ENCODE measurements at places on chromosomes 2 and 18.

- no peak for DNase-seq
These were observed 115.3 kb downstream of the FHOD3 start for GRCh38 chr18:36412778-36413177.

- no peak for DNase-seq
These were observed 3.6 kb upstream of the AQP4 start for GRCh38 chr18:26868968-26869586.

DNA sequence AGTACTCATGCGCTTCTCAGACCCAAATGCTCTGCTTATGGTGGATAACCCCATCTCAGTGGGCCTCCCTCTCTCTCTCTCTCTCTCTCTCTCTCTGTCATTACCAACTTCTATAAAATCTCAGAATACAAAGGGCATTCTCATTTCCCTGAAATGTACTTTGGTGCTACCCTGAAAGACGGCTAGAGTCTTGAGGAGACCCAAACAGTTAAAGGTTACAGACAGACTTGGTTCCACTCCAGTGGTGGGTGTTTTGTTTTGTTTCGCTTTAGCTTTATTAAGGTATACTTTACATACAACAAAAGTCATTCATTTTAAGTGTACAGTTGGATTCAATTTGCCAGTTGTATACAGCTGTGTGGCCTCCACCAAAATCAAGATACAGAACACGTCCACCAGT is 60.9 kb downstream of the BCL11A start:
- no peak for DNase-seq

DNA sequence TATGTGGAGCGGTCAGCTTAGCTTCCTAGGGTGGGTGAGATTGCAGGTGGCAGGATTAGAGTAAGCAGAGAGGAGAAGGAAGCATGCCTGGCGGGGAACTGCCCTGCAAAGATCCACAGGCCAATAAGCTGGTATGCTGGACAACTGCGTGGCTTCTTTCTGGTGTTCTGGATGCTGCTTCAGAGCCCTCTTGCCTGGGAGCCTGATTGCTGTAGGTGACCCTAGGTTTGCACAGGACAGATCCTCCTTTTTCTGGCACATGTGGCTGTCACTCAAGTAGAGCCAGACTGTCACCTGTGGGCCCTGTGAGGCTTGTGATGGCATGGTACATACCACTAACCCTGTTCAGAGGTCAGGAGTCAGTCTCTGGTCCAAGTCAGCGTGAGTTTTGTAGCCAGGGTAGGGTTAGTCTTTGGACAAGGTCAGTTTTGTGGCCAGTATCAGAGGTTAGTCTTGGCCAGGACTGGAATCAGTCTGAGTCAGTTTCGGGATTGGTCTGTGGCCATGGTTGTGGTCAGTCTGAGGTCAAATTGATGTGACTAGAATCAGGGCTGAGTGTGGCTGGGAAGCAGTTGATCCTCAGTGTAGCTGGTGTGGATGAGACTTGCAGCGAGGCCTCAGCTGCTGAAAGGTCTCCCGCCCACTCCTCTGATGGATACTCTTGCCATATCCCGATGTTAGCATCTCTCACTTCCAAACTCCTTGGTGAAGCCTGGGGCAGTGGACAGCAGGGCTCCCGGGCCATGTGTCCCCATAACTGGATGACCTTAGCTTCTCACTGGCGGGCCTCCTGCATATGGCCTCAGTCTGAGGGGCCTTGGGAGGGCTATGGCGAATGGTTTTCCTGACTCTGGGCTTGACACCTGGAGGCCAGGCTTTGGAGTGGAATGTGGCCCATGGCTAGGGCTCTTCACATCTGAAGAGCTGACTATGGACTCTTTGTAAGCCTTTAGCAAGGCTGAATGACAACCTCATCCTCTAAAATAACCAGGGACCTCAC is 260.5 kb downstream of the DYSF start:
- DNase-seq = no peak

- DNase-seq = no peak
These were observed 819.2 kb downstream of the SATB2 start for GRCh38 chr2:198638577-198638976.

DNA sequence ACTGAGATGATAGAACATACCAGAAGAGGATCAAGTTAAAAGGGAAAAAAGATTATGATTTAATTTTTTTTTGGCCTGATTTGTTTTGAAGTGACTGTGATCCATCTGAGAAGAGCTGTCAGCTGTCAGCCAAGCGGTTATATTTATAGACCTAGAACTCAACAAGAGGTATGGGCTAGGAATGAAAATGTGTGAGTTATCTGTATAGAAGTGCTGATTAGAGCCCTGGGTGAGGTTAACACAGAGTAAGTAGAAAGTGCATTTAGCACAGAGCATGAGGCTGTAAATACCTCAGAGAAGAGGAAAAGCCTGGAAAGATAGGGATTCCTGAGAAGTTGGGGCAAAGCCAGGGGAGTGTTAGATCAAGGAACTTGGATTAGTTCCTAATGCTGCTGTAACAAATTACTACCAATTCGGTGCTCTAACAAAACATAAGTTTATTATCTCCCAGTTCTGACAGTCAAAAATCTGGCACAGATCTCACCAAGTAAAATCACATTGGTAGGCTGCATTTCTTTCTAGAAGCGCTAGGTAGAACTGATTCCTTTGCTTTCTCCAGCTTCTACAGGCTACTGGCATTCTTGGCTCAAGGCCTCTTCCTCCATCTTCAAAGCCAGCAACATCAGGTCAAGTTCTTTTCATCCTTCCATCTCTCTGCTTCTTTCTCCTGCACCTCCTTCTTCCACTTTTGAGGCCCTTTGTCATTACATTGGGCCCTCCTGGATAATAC is 197.4 kb upstream of the SPHKAP start:
- no peak for DNase-seq

DNA sequence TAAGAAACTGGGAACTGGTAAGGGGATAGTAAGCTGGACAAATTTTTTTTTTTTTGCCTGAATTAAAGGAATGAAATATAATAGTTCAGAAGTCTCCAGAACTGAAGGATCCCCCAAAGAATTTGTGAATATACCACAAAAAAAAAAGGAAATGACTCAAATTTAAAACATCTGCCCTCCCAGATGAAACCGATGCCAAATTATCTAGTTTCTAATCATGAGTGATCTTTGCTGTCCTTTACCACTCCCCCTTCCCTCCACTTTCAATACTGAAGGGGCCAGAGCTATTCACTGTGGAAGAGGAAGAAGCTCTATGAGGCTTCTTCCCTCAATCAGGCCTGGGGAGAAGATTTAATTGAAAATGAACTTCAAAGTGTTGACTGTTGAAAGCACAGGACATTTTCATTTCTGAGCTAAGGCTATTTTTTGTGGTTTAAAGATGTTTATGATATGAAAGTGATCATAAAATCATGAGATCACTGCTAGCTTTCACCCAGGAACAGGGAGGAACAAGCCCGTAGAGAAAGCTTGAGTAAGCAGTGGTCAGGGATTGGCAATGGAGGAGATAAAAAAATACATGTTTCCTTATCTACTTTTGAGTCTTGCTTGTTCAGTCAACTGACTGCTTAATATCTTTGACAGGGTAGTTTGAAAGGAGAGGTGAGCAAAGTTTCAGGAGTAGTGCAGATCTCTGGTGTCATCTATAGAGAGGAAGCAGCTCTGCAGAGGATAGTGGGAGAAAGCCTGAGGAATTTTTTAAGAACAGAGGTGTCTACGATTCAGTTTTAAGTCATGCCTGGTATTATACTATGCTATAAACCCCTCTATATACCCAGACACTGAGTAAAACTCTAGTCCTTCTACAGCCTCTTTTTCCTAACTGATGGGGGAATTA is 409.5 kb upstream of the FIGN start:
- DNase-seq = no peak

- no peak for DNase-seq
These were observed 164.5 kb downstream of the LPIN1 start for GRCh38 chr2:11910971-11911370.

DNA sequence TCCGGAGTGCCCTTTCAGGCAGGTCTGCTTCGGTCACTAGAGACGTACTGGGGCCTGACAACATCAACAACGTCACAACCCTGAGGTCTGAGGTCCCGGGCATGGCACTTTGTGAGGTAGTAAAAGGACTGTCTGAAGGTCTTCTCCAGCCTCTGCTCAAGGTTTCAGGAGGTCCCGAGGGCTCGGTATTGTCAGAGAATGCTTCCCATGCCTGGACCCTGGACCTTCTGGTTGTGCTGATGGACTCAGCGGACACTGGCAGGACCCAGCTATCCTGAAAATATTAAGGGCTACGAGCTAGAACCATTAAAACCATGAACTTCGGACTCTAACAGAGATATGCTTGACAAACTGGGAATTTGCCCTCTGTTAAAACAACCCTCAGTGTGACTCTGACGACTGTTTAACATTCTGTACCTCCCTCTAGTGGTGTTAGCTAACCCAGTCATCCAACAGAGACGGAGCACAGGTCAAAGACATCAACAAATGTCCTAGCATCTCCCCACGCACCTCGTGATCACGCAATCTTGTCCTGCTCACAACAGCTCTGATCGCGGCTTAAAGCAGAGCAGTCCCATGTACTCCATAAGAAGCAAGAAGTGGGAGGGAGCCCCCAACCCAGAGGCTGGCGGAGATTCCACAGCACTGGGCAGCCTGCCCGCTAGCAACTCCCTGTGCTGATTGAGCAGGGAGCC is 96.5 kb downstream of the CCDC93 start:
- DNase-seq = no peak

DNA sequence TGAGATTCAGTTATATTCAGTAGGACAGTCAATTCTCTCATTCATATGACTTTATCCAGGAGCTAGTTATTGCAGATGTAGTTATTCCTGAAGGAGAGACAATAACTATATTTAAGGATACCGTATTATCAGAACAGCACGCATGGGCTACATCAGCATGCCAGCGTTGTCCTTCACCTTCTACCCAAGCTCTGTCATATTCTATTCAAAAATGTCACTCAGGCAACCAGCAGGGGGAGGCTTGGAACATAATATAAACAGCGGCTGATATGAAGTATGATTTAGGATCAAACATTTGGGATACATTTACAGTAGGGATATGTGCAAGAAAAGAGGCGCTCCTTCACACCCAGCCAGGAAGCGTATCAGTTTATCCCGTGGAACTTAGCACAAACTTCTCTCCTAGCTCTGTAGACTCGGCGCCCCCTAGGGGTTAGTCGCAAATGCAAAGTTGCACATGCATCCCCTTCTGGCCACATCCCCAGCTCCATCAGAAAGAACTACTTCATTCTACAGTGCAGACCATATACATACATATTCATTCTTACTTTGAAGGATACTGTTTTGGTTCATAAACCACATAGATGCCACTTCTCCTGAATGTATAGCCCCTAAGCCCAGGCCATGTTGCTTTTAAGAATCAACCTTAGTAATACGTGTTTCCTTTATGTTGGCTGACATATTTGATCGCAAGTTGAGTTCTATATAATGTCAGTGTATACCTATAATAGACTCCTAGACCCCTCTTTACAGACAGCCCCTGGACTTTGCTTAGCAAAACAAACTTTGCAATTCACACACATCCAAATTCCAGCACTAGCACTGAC is 759.4 kb downstream of the ADCYAP1 start:
- no peak for DNase-seq

DNA sequence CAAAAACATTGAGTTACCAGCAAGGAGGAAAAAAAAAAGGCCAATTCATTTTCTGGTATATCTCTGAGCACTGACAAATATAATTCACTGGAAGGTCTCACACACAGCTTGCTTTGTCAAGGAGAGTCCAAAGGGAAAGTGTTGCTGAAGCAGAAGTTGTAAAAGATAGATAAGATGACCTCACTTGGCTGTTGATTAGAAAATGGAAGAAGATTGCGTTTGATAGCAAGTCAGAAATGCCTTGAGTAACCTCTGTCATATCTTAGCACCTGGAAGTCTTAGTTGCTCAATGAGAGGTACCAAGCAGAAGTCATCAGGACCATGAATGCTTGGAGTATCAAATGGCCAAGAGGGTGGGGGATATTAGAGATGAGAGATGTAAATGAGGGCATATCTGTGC is 105.2 kb downstream of the FSHR start:
- no peak for DNase-seq

DNA sequence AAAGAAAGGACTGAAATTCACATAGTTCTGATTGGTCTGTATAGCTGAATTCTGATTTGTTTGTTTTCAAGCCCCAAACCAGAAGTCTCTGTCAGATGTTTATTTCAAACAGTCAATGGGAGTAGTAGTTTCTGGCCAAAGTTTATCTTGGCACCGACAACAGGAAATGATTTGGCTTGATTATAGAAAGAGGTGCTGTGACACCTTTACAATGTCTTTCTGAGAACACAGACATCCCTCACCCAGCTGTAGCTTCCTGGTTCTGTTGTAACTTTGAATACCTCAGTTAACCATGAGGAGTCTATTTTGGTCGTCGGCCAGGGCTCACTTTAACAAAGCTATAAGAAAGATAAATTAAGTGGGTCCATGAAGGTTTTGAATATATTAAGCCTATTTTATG is 545.0 kb upstream of the ZNF804A start:
- DNase-seq = no peak

DNA sequence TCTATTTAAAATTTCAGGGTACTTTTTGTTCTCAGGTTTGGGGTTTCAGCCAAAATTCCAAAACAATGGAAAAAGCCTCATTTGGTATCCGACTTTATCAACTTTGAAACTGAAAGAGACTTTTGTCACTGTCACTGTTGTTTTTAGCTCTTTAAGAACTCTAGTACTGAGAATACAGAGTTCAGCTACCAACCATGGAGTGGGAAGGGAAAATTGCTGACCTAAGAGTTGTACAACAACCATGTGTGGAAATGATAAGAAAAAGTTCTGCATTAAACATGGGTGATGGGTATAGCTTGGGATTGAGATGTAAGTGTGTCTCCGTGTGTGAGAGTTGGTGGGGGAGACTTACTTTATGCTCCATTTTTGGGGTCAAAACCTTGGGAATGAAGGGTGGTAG is 206.6 kb upstream of the LRATD1 start:
- no peak for DNase-seq

DNA sequence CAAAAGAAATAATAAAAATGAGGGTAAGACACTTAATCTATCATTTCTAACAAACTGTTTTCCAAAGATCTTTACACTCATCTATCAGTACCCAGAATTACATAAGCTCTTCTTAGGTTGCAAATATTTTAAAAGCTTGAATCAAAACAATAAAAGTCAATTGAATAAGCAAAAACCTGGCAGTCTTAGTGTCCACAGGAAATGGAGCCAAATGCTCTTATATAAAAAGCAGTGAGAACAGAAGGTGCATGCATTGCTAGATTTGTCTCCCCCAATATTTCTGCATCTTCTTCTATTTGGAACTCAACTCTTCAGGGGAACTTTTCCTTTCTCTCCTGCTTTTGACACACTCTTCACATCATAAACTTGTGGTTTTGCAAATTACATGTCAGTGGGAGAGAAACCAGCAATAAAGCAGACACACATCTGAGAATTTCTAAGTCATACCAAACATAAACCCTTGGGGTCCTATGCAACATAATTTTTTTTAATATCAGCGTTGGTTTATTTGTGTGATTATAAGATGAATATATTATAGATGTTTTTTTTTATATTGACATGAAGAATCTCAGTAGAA is 343.9 kb upstream of the ACVR2A start:
- no peak for DNase-seq

- no peak for DNase-seq
These were observed 532 bp upstream of the COL3A1 start for GRCh38 chr2:188973641-188974040.

DNA sequence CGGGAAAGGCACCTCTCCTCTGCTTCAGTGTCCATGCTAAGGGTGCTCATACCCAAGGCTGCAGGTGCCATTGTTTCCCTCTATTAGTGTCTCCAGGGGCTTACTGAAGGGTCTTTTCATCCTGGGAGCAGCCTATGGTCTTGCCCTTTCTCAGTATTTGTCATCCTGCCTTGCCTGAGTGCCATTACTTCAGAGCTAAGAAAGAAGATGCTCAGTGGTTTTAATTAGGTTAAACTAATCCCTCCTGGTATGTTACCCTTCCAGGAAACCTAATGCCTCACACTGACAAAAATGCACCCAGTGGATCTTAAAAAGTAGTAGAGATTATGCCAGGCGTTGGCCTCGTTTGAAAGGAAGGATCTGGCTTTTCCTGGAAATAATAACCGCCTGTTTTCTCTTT is 151.4 kb downstream of the LRRTM1 start:
- DNase-seq = no peak

Data from 8988T (cell line).